ENCODE measurements at places on chromosomes 1 and 21. TPM values are rescaled to one million over a fixed set of nuclear protein-coding genes. Genes with fewer than 3 reads are reported as not detected.

- H3K4me1 ChIP-seq = no peaks in the 10 kb centered on the region
- H3K36me3 ChIP-seq = peaks cover 19% of the 10 kb centered on the region
- no peak overlapping the region for H3K4me3 ChIP-seq
- DNase-seq = no peak
- H3K27ac ChIP-seq = no peak overlapping the region
Observed at GRCh38 chr1:27979151-27979858, 19.5 kb downstream of the XKR8 start.

GRCh38 chr1:235076504-235077162 lies 52.0 kb downstream of the TOMM20 start:
- H3K27me3 ChIP-seq = no peaks in the 10 kb centered on the region
- no peaks in the 10 kb centered on the region for H3K36me3 ChIP-seq
- H3K4me1 ChIP-seq = peaks cover 82% of the 10 kb centered on the region

UMODL1 gene
- not detected for total RNA-seq

XPR1 gene
- 12.0 TPM for total RNA-seq

OLFML3 gene
- total RNA-seq = 108 TPM
